ENCODE measurements at places on chromosomes 5 and 9.

DNA sequence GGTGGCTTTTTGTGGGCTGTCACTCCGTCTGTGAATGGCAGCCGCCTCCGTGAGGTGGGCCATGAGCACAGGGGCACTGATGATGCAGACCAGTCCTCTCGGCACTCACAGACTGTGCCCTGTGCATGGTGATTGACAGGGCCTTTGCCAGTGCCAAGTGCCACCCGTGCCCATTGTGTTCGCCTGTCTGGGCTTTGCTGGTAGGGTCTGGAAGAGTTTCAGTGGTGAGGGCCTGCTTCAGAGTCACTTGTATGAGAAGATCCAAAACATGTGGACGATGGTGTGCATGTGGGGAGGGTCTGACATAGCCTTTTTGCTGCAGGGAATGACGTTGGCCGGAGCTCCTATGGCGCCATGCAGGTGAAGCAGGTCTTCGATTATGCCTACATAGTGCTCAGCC, 34.9 kb downstream of the TENT4A start:
- no peaks in the 10 kb centered on the region for H3K4me1 ChIP-seq
- H3K4me3 ChIP-seq: no peak overlapping the region
- no peaks in the 10 kb centered on the region for H3K27me3 ChIP-seq
- H3K36me3 ChIP-seq: peaks cover 73% of the 10 kb centered on the region

DNA sequence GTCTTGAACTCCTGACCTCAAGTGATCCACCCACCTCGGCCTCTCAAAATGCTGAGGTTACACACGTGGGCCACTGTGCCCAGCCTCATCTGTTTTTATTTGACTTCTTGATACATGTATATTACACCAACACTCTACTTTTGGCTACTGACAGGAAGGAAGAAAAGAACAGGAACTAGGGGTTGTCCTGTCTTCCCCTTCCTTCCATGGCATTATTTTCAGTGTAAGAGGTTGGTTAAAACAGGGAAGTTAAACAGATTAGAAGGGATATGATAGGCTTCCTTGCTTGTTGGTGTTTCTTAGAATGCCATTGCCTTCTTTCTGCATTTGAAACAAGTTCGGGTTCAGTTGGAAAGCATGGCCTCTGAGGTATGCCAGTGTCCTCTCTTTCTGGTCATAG, 312.8 kb downstream of the NDUFS4 start:
- H3K27me3 ChIP-seq: no peaks in the 10 kb centered on the region
- no peak for DNase-seq
- H3K4me1 ChIP-seq: no peaks in the 10 kb centered on the region
- H3K4me3 ChIP-seq: no peak overlapping the region
- no peak overlapping the region for H3K27ac ChIP-seq

GRCh38 chr5:50406877-50407276, 34.2 kb downstream of the EMB start:
- no peaks in the 10 kb centered on the region for H3K27me3 ChIP-seq
- H3K27ac ChIP-seq: no peak overlapping the region
- no peaks in the 10 kb centered on the region for H3K4me1 ChIP-seq
- no peak for DNase-seq
- no peak overlapping the region for H3K4me3 ChIP-seq
- peaks cover 29% of the 10 kb centered on the region for H3K36me3 ChIP-seq

DNA sequence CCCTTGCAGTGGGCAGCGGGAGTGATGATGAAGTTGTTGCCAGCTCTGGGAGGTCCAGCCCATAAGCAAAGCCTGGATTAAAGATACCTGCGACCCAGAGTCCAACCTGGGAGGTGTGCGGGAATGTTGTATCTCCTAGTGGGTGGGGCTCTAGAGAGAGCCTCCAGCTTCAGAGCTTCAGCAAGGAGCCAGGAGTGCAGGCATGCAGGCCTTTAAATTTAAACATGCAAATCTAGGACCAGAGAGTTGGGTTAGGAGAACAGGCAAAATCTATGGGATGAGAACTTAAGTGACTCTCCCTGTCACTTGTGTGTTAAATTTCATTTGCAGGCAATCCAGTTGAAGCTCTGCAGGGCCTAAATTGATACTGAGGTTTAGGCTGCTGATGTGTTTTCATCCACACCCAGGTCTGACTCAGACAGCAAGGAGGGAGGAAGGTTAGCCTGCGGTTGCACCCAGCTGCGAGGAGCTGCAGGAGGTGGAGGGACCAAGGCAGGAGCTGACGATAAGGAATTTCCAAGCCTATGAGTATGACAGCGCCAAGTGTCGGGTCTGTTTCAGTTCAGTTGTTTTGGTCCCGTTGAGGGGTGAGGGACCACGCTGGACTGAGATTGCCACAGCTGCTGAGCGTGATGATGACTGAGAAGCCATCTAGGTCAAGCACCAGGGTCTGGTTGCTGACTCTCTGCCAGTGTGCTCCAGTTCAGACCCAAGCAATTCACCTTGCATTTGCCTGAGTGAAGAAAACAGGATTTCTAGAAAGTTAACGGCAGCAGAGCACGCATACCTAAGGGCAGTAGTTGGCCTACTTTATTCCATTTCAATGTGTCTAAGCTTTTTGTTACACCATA, 243.0 kb downstream of the ICE1 start:
- no peak overlapping the region for H3K27ac ChIP-seq
- no peak overlapping the region for H3K4me3 ChIP-seq
- H3K27me3 ChIP-seq: no peaks in the 10 kb centered on the region
- H3K36me3 ChIP-seq: no peaks in the 10 kb centered on the region
- no peaks in the 10 kb centered on the region for H3K4me1 ChIP-seq

DNA sequence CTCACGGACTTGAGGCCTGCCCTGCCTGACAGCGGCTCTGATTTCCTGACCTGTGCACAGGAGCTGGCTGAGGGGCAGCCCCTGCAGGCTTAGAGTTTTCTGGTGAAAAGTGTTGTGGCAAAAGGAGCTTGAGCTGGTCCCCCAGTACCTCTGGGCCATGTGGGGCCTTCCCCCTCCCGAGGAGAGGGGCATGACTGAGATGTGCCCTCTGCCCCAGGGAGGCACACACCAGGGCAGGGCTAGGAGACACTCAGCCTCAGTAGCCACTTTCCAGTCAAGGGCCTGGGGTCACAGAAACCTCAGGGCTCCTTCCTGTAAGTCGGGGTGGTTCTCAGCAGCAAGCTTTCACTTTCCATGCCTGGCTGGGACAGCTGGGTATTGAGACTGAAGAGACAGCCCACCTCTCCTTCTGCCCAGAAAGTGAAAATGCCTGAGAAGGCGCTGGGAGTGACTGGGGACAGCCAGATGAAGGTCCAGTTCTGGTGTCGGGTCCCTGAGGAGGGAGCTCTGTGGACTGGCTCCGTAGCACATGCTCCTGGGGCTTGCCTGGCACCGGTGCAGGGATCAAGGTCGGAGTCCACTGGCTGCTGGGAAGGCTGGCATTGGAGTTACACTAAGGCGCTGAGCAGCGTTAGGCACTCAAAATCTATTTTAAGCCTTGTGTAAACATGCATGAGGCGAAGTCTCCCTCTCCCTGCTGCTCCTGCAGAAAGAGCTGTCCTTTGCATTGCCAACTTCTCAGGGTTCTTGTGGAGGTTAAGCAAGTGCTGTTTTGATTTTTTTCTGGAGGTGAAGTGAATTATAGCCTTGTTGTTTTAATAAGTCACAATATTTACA, 394.9 kb downstream of the GADD45G start:
- DNase-seq: no peak
- peaks cover 10% of the 10 kb centered on the region for H3K4me1 ChIP-seq
- H3K4me3 ChIP-seq: peak overlapping the region; percentile 31
- H3K27me3 ChIP-seq: no peaks in the 10 kb centered on the region
- no peaks in the 10 kb centered on the region for H3K36me3 ChIP-seq

DNA sequence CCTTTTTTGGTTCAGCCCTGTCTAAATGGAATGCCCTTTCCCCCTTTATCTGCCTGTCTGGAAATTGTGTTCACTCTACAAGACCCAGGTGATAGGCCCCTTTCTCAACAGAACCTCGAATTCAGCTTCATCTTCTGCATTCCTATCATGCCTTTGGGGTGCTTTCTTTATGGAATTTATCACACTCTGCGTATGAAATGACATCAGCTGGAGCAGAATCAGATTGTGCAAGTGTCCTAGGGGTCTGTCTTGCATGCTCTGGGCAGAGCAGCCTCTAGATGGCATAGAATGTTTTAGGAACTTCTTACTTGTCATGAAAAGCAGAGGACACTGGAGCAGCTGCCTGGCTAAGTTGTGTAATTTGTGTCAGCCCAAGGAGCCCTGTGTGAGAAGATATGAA, 84.9 kb downstream of the ISL1 start:
- no peak overlapping the region for H3K27ac ChIP-seq
- no peaks in the 10 kb centered on the region for H3K27me3 ChIP-seq
- no peak for DNase-seq
- H3K4me1 ChIP-seq: no peaks in the 10 kb centered on the region

GRCh38 chr5:90338712-90339372, 70.7 kb downstream of the CETN3 start:
- no peak overlapping the region for H3K4me3 ChIP-seq
- DNase-seq: no peak
- no peaks in the 10 kb centered on the region for H3K4me1 ChIP-seq

DNA sequence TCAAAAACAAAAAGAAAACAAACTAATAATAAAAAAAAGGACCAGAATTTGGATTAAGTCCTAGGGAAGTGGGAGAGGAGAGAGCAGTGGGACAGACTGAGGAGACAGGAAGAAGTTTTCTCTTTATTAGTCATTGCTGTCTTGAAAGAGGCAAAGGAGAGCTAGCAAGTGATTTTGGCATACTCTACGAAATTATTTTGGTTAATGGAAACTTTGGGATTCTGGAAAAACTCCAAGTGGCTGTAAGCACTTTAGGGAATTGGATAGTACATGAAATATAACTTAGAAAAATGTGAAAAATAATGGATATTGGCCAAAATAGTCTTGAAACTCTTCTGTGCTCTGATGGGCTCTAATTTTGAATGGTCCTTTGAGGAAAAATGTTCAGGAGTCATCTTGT, 1641.8 kb upstream of the WWC1 start:
- H3K4me1 ChIP-seq: no peaks in the 10 kb centered on the region
- DNase-seq: no peak
- H3K27me3 ChIP-seq: no peaks in the 10 kb centered on the region
- no peaks in the 10 kb centered on the region for H3K36me3 ChIP-seq

- no peaks in the 10 kb centered on the region for H3K36me3 ChIP-seq
- H3K4me1 ChIP-seq: peaks cover 52% of the 10 kb centered on the region
- peak overlapping the region; percentile 44 for H3K27ac ChIP-seq
- no peak for DNase-seq
Measured at GRCh38 chr5:56698463-56699381, 116.6 kb upstream of the MAP3K1 start.

- peaks cover 15% of the 10 kb centered on the region for H3K4me1 ChIP-seq
- DNase-seq: no peak
- no peak overlapping the region for H3K4me3 ChIP-seq
- no peak overlapping the region for H3K27ac ChIP-seq
- H3K27me3 ChIP-seq: no peaks in the 10 kb centered on the region
Measured at GRCh38 chr5:140554454-140554853, 2.8 kb downstream of the SRA1 start.

DNA sequence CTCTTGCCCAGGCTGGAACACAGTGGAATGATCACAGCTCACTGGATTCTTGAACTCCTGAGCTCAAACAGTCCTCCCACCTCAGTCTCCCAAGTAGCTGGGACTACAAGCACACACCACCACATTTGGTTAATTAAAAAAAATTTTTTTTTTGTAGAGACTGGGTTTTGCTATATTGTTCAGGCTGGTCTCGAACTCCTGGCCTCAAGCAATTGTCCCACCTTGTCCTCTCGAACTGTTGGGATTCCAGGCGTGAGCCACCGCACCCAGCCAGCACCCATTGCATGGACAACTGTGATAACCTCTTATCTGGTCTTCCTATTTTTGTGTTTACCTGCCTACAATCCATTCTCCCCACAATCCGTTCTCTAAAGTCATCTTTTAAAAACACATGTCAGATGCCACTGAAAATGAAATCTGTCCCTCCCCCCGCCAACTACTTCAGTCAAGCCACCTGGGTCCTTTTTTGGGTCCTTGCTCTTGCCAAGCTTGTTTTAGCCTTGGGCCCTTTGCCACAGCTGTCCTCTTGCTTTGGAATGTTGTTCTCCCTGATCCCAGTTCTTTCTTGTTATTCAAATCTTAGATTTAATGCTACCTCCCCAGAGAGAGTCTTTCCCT, 250.5 kb downstream of the PIK3R1 start:
- DNase-seq: no peak
- no peak overlapping the region for H3K4me3 ChIP-seq
- H3K36me3 ChIP-seq: no peaks in the 10 kb centered on the region
- H3K4me1 ChIP-seq: peaks cover 7% of the 10 kb centered on the region
- no peak overlapping the region for H3K27ac ChIP-seq
- H3K27me3 ChIP-seq: no peaks in the 10 kb centered on the region

DNA sequence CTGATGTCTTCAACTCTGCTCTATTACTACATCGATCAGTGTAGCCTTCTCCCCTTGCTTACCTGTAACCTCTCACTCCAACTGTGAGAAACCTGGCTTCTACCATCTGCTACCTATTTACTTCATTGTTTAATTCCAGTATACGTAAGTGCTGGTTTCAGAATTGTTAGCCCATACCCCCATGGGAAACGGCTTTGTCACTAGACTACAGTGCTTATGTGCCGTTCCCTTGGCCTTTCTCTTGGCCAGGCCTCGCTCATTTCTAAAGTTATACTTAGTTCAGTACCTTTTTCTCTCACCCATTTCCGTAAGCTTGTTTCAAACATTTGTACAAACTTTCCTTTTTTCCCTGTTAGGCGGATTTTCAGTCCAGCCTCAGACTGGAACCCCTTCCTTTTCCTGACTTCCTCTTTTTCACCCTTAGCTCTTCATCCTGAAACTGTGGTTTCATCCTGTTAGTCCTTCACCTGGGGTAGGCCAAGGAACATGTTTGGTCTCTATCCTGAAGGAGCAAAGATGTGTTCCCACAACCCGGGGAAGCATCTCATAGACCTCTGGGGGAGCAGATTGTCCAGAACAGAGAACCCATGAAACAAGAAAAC, 21.7 kb downstream of the ALG2 start:
- H3K4me3 ChIP-seq: no peak overlapping the region
- H3K27ac ChIP-seq: no peak overlapping the region
- no peaks in the 10 kb centered on the region for H3K4me1 ChIP-seq

DNA sequence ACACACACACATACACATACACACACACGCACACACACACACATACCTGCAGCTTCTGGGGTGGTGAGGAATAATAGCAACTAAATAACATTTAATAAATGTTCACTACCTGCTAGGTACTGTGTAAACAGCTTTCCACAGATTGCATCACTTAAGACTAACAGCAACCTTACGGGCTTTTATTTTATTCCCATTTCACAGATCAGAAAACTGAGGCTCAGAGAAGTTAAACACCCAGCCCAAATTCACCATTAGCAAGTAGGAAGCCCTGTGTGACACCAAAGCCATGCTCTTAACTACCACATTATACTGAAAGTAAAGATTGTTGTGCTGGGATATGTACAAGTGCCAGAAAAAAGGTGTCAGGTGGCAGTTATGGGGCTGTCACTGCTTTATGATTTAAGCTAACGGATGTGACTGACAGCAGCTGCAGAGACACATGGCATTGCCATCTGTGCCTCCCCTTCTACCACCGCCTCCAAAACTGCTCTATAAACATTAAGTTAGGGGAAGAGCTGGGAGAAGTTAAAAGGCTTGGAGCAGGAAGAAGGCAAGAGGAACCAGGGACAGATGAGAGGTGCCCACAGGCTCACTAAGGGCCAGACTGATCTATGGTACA, 13.6 kb downstream of the MTMR12 start:
- H3K36me3 ChIP-seq: peaks cover 7% of the 10 kb centered on the region
- H3K27me3 ChIP-seq: no peaks in the 10 kb centered on the region
- no peak overlapping the region for H3K27ac ChIP-seq
- no peak overlapping the region for H3K4me3 ChIP-seq
- no peaks in the 10 kb centered on the region for H3K4me1 ChIP-seq

- H3K4me1 ChIP-seq: peaks cover 2% of the 10 kb centered on the region
- no peak overlapping the region for H3K4me3 ChIP-seq
- no peak for DNase-seq
- H3K27me3 ChIP-seq: peaks cover 29% of the 10 kb centered on the region
- no peaks in the 10 kb centered on the region for H3K36me3 ChIP-seq
Measured at GRCh38 chr9:121601194-121601593, 50.2 kb upstream of the DAB2IP start.
